ENCODE measurements at places on chromosomes 6 and 20.

- DNase-seq = no peak
Observed at GRCh38 chr6:43275801-43276576, 22.1 kb upstream of the SLC22A7 start.

DNA sequence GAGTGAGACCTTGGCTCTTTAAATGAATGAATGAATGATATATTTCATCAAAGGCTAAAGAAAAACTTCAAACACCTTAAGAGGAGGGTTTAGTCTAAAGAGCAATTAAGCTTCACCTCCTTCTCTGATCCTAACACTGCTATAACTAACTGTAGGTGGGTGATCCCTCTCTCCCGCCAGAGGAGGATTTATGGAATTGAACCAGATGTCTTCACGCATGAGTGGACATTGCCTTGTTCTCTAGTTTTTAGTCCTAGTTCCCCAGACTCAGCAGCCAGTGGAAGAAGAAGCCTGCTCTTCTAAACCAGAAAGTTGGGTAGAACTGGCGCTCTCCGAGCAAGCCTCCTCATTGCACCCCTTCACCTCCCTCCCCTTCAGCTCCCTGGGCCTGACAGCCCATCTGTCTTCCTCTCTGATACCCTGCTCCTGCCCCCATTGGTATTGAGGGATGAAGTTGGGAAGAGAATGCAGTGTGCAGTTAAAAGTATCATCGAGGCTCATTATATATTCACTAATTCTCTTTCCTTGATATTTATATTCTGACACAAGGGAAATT is 142.7 kb downstream of the ARID1B start:
- DNase-seq = no peak

DNA sequence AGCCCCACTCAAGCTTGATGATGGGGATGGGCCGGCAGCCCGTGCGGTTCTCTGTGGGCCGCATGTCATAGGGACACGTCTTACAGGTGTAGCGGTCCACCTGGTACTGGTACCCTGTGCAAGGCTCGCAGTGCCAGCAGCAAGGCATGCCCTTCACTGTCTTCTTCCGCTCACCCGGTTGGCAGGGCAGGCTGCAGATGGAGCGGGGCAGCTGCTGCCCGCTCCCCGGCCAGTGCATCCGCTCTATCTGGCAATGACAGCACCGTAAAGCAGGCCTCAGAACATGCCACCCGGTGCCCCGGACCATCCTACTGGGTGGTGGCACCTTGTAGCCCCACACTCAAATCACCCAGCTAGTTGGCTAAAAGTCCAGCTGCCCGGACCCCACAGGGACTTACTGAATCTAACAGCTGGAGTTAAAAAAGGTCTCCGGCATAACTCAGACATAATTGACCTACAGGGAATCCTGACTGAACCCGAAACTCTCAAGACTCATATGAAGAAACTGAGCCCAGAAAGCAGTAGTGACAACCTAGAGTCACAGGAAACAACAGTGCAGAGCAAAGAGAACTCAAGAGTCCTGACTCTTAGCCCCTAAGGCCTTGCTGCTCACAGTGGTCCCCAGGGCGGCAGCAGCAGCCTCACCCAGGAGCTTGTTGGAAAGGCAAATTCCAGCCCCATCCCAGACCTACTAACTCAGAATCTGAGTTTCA is 109.4 kb downstream of the GRM4 start:
- DNase-seq = no peak

DNA sequence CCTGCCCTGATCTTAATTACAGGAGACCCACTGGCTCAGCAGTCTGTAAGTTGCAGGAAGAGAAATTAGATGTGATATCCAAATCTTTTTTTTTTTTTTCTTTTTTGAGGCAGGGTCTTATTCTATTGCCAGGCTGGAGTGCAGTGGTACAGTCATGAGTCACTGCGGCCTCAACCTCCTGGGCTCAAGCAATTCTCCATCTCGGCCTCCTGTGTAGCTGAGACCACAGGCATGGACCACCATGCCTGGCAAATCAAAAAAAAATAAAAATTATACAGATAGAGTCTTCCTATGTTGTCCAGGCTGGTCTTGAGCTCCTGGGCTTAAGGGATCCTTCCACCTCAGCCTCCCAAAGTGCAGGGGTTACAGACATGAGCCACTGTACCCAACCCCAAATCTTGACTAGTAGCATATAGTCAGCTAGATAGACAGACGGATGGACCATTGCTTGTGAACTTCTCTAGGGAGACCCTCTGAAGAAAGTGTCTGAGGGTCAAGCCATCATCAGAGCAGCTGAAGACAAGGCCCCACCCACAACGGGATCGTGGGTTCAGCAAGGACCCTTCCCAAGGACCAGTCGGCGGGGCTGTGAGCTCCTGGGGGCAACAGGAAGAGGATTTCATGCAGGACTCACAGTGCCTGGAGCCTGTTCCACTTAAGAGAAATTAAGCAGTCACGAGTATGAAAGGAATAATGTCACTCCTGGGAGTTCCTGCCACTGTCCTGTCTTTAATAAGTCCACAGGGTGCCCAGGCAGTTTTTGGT is 222.7 kb downstream of the ANKRD60 start:
- no peak for DNase-seq

- DNase-seq = no peak
Observed at GRCh38 chr6:32867022-32867477, 13.1 kb downstream of the PSMB9 start.

- DNase-seq = no peak
Observed at GRCh38 chr6:142280927-142281326, 20.9 kb upstream of the ADGRG6 start.

DNA sequence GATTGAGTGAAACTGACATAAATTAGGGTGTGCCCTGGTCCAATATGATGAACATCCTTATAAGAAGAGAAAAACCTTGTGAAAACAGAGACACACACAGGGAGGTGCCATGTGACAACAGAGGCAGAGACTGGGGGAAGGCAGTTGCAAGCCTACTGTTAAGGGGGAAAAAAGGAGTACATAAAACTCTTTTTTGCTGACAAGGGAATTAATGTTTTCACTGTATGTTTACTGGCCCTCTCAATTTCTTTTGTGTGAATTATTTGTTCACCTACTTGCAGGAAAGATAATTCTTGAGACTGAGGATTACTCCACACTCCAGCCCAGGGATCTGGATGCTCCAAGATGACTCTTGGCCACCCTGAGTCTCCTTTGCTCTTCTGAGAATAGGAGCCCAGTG is 12.1 kb upstream of the NRSN1 start:
- DNase-seq = no peak

DNA sequence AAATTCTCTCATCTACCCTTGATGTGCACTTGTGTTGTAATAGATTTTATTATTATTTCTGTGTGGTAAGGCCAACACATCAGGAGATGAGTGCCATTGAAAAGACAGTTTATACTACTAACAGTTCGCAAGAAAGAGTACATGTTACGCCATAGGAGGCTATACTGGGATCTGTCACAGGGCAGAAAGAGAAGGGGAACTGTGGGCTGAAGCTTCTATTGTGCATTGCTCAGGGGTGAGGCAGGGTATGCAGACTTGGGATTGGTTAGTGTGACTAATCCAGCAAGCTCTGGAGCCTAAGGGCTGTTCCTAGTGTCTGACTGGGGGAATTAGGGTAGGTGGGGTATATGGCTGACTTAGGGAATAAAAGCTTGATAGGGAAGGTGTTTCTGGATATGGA is 50.9 kb downstream of the GPR63 start:
- no peak for DNase-seq

GRCh38 chr20:63006540-63007359 is at the start of gene BHLHE23:
BHLHE23 (minus strand) TSS chr20:63006964; CDS start chr20:63006774, 190 bp downstream.
- peak; percentile 37 for DNase-seq

- DNase-seq = no peak
Observed at GRCh38 chr20:58542411-58543095, 27.4 kb upstream of the APCDD1L start.

DNA sequence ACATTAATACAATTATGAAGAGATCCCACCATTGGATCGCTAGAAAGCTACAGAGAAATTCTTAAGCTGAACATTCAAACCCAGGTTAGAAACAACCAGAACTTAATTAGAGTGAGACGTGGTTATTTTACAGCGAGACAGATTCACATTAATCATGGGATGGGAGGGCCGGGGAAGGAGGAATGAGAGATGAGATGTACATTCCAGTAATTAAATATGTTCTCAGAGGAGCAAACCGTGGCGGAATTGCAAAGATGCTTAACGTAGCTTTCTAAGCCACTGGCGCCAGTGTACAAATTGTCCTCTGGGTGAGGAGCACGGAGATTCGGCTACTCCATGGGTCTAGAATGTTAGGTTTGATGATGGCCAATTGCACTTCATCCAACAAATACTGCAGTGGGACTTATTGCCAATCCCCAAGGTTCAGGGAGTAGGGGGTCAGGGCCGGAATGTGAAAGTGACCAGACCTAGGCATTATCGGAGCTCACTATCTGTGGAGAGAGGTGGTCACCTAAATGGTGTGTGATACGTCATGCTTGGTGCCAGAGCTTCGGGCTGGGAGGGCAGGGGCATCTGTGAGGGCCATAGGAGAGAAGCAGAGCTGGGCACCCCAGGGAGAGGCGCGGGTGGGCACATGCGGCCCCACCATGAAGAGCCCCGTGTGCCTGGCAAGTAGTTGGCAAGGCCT is 114.7 kb downstream of the EDN3 start:
- DNase-seq = no peak

DNA sequence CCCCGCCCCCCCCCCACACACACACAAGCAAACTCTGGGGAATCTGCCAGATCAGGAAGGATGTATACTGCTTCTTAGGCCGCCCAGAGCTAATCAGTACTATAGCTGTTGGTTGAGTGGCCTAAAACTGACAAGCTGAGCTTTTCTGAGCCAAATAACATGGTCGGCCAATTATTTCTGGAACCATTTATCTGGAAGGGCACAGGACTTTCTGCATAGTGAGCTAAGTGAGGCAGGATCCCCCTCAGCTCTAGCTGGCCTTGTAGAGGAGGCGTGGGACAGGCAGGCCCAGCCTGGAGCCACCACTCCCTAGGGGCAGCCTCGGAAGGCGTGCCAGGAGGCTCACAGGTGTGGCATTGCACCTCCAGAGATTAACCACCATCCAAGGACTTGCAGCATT is 200.1 kb downstream of the TMEM242 start:
- no peak for DNase-seq

- DNase-seq = no peak
Observed at GRCh38 chr20:3431109-3431508, 23.6 kb upstream of the DNAAF9 start.
